ENCODE measurements at places on chromosomes 6 and 20. TPM values are rescaled to one million over a fixed set of nuclear protein-coding genes. Genes with fewer than 3 reads are reported as not detected.

The SMLR1 gene
- not detected for total RNA-seq

The MYB gene
- total RNA-seq, result not detected

The ZDHHC14 gene
- total RNA-seq, result 19.1 TPM

The CALHM4 gene
- total RNA-seq, result not detected

The CST2 gene
- not detected for total RNA-seq

The PSORS1C2 gene
- total RNA-seq, result not detected

The CDH4 gene
- 0.94 TPM for total RNA-seq

The HLA-F gene
- 36.7 TPM for total RNA-seq

DNA sequence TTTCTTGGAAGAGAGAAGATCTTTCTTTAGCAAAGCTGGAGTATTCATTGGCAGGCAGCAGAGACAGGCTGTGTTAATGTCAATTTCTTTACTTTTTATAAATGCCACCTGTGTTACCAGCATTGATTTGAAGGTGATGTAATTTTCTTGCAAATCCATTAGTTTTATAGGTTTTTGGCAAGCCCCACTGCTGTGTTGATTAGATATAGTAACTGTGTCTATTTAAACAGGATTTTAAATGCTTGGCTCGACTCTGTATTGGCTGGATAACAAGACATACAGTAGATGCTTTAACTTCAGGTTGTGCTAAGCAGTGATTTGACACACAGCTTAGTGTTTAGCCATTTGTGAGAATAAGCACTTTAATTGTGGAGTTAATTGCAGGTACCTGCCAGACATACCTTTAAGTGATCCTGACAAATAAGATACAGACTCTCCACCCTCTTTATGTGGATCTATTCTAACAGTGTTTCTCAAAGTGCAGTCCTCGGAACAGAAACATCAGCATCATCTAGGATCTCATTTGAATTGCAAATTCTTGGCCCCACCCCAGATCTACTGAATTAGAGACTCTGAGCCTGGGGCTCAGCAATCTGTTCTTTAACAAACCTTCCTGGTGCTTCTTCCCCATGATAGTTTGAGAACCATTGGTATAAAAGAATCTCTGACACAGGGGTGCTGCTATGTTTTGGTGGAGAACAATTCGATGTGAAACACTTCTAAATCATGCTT is 397.5 kb downstream of the HDGFL1 start:
- DNase-seq, result no peak

GRCh38 chr20:20363434-20363798 is 4.5 kb upstream of the INSM1 start:
- no peak for DNase-seq

DNA sequence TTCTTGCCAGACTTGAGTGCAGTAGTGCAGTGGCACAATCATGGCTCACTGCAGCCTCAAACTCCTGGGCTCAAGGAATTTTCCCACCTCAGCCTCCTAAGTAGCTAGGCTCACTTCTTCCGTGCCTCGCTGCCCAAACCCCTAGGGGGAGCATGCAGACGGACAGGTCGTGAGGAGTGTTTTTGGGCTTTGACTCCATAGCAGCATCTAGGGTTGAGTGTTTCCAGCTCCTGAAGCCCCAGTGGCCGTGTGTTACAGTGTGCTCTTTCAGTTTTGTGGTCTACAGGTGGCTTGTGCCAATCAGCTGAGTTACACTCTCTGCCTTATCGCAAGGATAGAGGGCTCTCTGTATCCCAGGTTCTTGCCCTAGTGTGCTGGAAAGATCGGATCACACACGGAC is 33.4 kb downstream of the NCOA3 start:
- DNase-seq, result no peak

DNA sequence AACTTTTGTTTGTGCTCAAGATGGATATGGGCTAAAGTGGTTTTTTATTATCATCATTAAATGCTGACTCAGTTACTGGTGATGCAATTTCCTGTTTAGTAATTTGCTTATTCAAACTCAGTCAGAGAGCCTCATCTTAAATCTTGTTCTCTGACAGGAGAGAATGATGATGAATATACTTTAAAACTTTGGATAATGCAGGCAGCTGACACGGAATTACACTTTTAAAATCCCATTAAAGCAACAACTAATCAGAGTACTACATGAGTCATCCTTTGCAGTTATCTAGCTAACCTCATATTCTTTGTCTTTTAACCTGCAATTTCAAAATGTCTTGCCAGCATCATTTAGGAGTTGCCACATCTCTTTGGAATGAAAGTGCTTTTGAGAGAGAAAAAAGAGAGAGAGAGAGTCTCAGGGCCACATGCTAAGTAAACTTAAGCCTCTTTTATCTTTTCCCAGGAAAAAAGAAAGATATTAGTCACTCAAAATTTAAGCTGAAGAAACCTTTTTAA is 9.2 kb upstream of the C6orf141 start:
- DNase-seq, result no peak

- no peak for DNase-seq
Measured at GRCh38 chr20:57504411-57504810, 20.5 kb downstream of the CTCFL start.

DNA sequence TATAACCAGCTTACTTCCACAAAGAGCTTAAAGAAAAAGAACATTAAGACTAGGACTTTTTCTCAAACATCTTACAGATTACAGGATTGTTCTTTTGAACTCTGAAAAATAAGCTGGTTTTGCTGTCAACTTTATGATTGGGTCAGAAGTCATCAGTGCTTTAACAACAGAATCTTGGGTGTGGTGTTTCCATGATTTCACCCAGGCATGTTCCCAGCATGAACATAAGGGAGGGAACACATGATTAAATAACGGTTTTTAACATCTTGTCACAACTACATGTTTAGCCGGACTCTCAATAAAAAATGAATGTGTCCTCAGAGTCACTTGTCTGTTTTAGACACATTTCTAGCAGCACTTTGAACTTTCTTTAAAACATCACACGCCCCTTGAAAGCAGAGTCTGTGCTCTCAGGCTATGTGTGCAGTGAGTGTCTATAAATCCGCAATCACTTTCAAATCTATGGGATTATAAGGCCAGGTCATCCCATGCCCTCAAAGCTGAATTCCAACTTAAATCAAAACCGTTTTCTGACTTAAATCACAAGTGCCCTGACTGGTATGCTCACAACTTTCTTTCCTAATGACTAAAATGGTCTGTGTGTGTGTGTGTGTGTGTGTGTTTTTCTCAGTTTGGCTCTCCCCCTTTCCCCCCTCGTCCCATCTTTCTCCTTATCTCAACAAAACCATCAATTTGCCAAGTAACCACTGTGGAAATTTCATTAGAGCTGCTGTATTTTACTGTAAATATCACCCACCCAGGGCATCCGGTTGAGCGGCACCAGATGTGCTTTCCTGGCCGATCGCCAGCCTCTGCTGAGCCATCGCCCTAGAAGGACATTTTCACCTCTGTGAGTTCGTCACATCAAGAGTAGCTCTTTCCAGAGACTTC is 216.8 kb upstream of the DTNBP1 start:
- DNase-seq, result peak; percentile 79

GRCh38 chr20:18436847-18437246 is 30.0 kb downstream of the DZANK1 start:
- DNase-seq, result no peak

DNA sequence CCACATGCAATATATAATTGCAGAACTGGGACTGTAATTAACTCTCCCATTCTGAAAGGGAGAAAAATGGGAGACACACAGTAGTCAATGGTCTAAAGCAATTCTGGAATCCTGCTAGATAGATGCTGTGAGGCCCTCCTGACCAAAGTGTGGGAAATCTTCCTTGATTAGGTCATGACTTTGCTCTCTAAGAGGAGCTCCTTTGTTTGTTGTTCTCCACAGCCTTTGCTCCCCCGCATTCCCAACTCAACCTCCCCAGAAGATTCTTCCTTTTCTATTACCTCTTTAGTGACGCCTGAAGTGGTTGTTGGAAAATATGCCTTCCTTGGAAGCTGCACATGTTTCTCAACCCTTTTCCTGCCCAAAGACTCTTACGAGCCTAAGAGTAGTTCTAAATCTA is 28.8 kb upstream of the LIN28B start:
- no peak for DNase-seq

DNA sequence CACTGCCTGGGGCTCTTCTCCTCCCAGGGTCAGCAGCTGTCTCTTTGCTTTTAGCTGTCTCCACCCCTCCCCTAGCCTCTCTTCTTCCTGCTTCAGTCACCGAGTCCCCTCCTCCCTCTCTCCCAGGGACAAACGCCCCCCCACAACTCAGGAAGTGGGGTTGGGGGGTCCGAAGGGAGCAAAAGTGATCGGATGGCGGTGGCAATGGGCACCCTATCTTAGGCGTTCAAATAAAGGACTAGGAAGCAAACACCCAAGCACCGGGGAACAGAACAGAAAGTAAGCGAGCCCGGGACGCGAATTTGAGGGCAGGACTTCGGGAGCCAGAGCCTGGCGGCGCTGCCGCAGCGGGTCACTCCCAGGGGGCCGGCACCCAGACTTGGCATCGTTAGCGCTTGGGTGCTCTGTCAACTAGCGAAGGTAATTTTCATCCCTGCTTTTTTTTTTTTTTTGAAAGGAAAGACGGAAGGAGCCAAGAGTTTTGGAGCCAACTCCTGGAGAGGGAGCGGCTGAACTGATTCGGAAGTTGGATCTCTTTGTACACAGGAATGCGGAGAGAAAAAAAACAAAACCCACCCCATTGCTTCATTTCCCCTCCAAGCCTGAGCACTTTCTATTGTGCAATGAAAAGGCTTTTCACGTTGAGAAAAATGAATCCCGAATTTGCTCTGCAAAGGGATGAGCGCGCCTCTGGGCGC is 815 bp upstream of the ITPR3 start:
- DNase-seq, result no peak

- DNase-seq, result no peak
Measured at GRCh38 chr6:147142684-147143245, 61.5 kb upstream of the STXBP5 start.

DNA sequence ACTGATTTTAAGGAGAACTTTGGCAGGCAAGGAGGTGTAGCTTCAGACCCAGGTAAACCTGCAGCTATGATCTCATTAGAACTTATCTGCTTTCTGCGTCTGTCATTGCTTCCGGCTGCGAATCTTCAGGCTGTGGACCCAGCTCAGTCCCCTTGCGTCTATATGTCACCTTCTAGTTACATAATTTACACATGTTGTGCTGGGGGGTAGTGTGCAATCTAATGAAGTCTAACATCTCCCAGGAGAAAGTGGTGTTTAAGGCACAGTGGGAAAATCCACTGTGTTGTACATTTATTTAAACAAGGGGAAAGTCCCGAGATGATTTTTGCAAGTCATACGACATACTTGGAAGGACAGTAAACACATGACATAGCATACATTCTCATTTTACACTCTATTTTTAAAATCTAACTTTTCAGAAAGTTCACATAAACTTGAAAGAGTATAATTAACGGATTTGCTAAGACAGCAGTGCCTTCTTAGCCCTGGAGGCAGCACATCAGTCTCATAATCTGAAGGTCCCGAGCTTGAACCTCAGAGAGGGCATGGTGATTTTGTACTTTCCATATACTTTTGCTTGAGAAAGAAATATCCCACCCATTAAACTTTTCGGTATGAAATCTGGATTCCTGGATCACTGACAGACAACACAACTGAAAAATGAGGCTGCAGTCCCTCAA is 35.2 kb downstream of the GPX6 start:
- no peak for DNase-seq

DNA sequence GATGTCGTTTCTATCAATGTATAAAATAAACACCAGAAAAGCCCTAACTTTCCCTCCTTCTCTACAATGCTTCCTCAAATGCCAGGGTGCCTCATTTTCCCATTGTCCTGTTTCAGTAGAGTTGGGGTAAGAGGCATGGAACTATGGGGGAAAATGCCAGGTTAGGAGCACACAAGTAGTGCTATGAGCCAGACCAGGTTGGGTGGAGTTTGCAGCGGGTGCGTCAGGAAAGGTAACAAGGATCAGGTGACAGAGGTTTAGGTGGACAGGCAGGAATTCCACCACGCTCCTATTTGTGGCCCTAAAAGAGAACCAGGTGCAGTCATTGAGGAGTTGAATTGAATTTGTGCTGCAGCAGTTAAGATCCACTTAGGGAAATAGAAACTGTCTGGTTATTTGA is 36.5 kb downstream of the SYTL3 start:
- no peak for DNase-seq

DNA sequence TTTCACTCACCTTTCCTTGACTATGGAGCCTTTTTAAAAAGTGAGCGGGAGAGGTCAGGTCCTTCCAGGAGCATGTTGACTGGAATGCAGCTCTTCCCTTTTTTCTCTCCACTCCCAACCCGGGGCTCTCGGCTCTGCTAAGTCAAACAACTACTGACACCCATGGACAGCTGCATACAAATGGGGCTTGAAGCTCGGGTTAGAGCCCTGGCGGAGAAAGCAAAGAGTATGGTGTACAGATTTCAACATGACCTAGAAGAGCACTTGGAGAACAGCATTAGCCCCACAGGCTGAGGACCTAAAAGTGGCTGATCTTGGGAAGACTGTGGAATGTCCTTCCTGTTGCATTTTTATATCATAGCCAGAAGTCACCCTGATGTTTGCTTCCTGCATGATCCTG is 162.0 kb upstream of the STMND1 start:
- no peak for DNase-seq

GRCh38 chr6:109894181-109894580 is 83.9 kb upstream of the GPR6 start:
- DNase-seq, result no peak

DNA sequence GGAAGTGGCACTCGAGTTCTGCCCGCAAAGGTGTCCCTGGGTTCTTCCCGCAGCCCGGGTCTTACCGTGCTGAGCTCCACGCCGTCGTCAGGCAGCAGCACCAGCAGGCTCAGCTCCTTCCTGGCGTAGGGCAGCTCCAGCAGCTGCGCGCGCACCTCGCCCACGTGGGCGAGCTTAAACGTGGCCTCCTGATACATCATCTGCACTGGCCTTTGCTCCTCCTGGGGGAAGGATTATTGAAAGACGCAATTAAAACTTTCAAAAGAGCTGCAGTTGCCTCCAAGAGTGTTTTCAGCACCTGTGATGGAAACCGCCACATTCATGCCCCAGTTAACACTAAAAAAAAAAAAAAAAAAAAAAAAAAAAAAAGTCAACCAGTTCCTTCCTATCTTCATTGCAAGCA is 11.3 kb downstream of the SERPINB9 start:
- DNase-seq, result no peak

- DNase-seq, result no peak
Measured at GRCh38 chr6:10174056-10174455, 240.8 kb downstream of the TFAP2A start.

DNA sequence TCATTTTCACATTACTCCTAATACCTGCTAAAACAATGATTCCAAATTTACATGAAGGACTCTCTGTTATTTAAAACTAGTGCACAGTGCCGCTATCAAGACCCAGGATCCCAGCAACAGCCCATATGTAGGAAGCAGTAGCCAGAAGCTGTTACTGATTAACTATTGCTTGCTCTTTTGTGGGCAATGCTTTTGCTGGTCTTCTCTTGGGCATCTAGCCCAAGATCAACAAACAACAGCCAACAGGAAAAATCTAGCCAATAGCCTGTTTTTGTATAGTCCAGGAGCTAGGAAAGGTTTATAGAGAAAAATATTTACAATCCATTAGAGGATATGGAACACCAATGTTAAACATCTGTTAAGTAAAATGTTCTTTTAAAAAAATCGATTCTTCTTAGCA is 22.1 kb upstream of the TENT5A start:
- no peak for DNase-seq

- DNase-seq, result no peak
Measured at GRCh38 chr20:33063271-33063670, 9.6 kb downstream of the BPIFB3 start.

- DNase-seq, result no peak
Measured at GRCh38 chr6:127554435-127555006, 22.5 kb upstream of the C6orf58 start.

Data from right atrium auricular region (tissue), 2 donors.